ENCODE measurements at places on chromosomes 4 and X. TPM values are rescaled to one million over a fixed set of nuclear protein-coding genes. Genes with fewer than 3 reads are reported as not detected.

DNA sequence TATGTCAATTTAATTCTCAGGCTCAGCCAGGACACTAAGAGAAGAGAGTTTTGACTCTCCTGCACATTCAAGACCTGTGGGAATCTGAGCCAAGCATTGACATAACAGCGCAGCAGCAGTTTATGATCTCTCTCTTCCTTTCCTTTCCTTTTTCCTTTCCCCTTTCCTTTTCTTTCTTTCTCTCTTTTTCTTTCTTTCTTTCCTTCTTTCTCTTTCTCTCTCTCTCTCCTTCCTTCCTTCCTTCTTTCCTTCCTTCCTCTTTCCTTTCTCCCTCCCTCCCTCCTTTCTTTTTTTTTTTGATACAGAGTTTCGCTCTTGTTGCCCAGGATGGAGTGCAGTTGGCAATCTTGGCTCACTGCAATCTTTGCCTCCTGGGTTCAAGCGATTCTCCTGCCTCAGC lies 21.6 kb downstream of the SAT1 start:
- DNase-seq = no peak

DNA sequence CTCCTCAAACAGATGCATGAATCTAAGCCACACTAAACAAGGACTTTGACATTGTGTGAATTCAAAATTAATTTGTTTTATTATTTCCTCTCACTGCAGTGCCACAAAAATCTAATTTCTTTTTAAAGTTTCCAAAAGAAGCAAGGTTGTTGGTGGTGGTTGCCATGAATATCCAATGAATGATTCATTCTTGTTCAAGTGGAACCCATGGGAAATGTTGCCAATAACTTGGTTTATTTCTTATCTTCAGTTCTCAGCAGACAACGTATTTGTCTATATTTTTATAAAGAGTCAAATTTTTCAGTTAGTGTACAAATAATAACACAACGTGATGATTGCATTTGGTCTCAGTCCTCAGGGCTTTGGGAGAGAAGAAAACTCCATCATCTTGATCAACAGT lies 309.4 kb upstream of the NOCT start:
- DNase-seq = no peak

Gene VMA21
- total RNA-seq = 41.5 TPM

GRCh38 chr4:98300706-98301105 lies 39.5 kb downstream of the RAP1GDS1 start:
- no peak for DNase-seq

- no peak for DNase-seq
Observed at GRCh38 chr4:125666635-125667034, 351.9 kb downstream of the FAT4 start.

DNA sequence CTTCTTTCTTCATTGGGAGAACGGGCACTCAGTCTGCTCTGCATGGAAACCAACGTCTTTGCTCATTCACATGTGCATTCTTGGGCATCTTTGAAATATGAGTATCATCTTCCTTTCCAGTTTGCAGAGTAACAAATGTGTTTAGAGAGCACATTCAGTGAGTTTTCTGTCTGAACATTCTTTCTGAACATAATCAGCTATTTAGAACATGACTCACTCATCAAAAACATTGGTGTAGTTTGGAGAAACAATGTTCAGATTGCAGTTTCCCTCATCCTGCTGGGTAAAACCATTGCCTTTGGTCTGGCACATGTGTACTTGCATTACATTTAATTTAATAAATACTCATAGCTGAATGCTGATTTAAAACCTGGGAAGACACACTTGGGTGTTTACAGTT lies 81.5 kb upstream of the F9 start:
- DNase-seq = no peak

GRCh38 chr4:110617646-110618580 lies 5.0 kb downstream of the PITX2 start:
- no peak for DNase-seq

GRCh38 chr4:186762865-186763264 lies 39.2 kb upstream of the FAT1 start:
- DNase-seq = no peak

GRCh38 chrX:78024349-78025059 lies 55.1 kb upstream of the PGAM4 start:
- peak; percentile 1 for DNase-seq

DNA sequence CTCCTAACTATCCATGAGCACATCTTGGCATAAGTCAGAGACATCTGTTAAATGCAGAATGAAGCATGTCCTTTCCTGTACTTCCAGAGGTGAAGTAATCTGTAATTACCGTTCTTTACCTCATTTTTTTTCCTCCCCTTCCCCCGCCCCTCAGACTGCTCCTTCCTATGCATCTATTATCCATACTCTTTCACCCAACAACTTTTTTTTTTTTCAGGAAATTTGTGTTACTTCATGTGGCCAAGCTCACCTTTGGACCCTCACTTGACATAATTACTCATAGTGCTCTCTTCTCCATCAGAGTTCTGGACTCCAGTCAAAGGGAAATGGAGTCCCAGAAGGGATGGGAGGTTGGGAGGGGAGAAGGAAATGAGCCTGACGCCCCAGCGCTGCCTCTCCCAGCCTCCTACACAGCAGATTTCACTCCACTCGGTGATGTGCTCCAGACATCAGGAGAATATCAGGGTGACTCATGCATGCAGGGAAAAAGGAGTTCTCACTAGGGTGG lies 568.8 kb downstream of the STIM2 start:
- no peak for DNase-seq

Gene TCEAL6
- not detected for total RNA-seq

DNA sequence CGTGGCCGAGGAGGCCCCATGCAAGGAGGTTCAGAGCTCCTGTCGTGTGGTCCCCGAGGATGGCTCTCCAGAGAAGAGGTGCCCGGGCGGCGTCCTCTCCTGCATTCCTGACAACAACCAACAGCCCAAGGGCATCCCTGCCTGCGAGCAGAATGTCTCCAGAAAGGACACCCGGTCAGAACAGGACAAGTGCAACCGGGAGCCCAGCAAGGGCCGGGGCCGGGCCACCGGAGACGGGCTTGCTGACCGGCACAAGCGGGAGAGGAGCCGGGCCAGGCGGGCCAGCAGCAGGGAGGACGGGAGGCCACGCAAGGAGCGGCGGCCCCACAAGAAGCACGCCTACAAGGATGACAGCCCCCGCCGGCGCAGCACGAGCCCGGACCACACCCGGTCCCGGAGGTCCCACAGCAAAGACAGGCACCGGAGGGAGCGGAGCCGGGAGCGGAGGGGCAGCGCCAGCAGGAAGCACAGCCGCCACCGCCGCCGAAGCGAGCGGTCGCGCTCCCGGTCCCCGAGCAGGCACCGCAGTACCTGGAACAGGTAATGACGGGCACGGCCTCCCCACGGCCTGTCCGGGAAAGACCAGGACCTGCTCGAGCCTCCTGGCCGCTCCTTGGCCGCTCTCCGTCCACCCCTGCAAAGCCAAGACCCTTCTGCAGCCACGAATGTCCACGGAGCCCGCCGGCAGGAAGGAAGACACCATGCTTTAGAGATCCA lies 9.8 kb downstream of the AKAP17A start:
- DNase-seq = no peak

Gene KCTD8
- total RNA-seq = not detected

Gene HS6ST2
- total RNA-seq = not detected

GRCh38 chr4:142512161-142512560 lies 333.9 kb downstream of the INPP4B start:
- peak; percentile 17 for DNase-seq

DNA sequence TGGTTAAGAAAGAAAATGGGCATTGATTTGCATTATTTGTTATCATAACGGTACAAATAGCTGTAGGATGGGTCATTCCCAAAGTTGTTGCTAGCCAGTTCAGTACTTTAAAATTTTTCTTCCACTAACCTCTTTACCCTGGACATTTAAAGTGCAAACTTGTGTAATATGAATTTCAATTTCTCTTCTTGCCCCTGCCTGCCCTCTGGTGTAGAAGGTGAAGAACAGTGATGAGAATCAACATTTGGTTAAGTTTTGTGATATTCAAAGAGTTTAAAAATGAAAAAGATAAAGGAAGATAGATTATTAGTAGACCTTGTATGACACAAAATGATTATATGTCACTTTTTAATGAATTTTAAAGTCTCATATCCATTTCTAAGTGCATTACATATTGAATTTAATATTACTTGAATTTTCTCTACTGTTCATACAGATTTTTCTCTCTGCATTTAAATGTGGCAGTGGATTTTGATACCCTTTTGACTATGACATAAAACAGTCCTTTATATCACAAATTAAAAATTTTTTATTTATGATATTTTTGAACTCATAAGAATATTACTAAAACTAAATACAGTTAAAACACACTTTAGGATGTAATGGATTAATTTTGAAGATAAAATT lies 337.7 kb downstream of the BMPR1B start:
- peak; percentile 19 for DNase-seq

DNA sequence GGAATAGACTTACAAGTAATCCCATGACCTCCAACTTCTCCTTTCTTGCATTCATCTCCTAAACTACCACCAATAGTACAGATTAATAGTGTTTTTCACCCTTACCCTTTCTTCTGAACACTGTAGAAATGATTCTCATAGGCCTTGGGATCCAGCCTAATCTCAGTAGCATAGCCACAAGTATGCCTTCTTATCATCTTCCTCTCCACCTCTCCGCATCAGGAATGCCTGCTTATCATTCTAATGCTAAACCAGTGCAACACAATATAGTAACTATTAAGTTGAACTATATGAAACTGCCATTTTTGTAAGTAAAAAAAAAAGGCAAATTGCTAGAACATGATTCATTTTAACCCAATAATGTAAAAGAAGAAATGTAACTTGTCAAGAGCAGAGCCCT lies 79.5 kb upstream of the IL2 start:
- DNase-seq = no peak

- no peak for DNase-seq
Observed at GRCh38 chr4:181890911-181891310, 352.3 kb upstream of the TENM3 start.

GRCh38 chr4:1077711-1078477 lies 35.5 kb downstream of the RNF212 start:
- DNase-seq = no peak

GRCh38 chr4:13413729-13414437 lies 70.3 kb downstream of the RAB28 start:
- no peak for DNase-seq

Gene KIF4A
- 11.2 TPM for total RNA-seq

Gene GIMD1
- total RNA-seq = not detected

Gene MAGEB17
- total RNA-seq = not detected

Gene CD38
- total RNA-seq = not detected

DNA sequence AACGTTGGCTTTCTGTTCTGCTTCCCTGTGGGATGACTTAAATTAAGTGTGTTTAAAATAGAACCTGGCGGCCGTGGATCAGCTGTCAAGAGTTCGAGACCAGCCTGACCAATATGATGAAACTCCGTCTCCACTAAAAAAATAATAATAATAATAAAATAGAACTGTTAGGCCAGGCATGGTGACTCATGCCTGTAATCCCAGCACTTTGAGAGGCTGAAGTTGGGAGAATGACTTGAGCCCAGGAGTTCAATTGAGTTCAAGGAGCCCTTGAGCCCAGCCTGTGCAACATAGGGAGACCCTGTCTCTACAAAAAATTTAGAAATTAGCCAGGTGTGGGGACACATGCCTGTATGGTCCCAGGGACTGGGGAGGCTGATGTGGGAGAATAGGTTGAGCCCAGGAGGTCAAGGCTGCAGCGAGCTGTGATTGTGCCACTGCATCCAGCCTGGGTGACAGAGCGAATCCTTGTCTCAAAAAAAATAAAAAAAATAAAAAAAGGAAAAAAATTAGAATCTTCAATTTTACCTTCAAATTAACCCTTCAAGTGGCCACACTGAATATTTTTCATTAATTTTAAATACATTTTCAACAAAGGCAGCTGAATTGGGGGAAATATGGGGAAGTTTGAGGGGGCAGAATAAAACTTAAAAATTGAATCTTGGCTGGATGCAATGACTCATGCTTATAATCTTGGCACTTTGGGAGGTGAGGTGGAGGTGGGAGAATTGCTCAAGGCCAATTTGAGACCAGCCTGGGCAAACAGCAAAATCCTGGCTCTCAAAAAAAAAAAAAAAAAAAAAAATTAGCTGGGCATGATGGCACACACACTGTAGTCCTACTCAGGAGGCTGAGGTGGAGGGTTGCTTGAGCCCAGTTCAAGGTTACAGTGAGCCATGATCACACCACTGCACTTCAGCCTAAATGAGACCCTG lies 31.8 kb upstream of the HSD17B13 start:
- DNase-seq = peak; percentile 40

- DNase-seq = no peak
Observed at GRCh38 chr4:161987611-161988010, 176.2 kb downstream of the FSTL5 start.

Gene F8
- total RNA-seq = 1.0 TPM

DNA sequence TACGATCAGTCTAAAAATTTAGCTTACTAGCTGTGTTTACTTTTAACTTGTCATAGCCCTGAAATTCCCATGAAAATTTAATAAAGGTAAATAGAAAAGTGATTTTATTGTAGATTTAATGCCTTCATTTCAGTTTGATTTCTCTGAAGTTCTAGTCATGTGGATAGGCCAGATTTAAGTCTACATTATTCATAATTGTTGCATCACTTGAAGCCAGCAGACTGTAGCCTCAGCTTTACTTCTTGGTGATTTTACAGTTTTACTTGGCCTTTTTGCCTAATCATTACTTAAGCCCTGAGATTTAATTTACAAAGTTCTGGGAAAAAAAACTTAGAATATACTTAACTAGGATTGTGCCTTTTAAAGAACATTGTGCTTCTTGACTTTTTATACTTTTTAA lies 73.5 kb upstream of the FHDC1 start:
- no peak for DNase-seq

GRCh38 chr4:48138936-48139335 lies 4.9 kb upstream of the TXK start:
- DNase-seq = no peak

GRCh38 chrX:10077425-10078188 lies 79.2 kb upstream of the CLCN4 start:
- peak; percentile 2 for DNase-seq

GRCh38 chr4:122309988-122310626 lies 68.7 kb upstream of the ADAD1 start:
- DNase-seq = peak; percentile 3

Gene CFI
- total RNA-seq = not detected

GRCh38 chr4:61182915-61183314 lies 17.2 kb upstream of the ADGRL3 start:
- no peak for DNase-seq

DNA sequence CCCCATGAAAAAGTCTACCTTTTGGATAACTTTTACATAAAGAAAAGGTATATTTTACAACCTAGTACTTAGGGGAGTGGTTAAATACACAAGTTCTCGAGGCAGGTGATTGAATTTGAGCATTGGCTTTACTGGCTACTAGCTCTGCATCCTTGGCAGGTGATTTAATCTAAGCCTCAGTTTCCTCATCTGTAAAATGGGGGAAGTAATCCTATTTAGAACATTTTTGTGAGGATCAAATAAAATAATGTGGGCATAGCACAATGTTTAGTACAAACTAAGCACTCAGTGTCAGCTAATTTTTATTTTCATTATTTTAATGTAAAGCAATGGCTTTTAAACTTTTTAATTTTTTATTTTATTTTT lies 102.9 kb downstream of the CEP135 start:
- DNase-seq = no peak

GRCh38 chrX:154131955-154132354 lies 12.1 kb upstream of the OPN1LW start:
- no peak for DNase-seq

Measured in HFFc6 (cell line).